Stimulated activated CD4-positive, alpha-beta T cell treated with anti-CD3 and anti-CD28 coated beads, Interleukin-15, amount 100 ng/mL, for 24 hours (primary cell): ENCODE measurements at places on chromosomes 11 and 22.

DNA sequence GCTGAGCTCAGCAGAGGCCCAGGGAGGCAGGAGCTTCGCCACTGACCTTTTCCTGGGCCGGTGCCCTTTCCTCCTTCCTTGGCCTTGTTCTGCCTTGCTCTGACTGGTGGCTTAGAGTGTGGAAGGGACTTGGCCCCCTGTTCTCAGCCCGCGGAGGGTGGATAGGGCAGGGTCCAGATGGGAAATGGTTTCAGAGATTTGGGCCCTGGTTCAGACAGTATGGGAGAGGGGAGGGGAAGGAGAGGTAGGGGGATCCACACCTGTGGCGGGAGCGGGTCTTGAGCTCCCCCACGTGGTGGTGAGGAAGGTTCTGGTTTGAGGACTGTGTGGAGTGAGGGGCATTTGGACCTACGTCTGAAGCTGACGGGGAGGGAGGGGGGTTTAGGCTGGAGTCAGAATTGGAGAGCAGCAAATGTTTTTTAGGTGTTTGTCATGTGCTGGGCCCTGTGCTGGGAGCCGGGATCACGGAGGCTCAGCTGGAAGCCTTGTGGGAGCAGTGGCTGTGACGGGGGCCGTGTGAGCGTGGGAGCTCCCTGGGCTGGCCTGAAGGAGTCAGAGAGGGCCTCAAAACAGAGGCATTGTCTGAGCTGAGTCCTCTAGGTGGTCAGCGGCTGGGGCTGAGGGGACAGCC is 27.2 kb downstream of the SHANK3 start:
- no peak for DNase-seq

DNA sequence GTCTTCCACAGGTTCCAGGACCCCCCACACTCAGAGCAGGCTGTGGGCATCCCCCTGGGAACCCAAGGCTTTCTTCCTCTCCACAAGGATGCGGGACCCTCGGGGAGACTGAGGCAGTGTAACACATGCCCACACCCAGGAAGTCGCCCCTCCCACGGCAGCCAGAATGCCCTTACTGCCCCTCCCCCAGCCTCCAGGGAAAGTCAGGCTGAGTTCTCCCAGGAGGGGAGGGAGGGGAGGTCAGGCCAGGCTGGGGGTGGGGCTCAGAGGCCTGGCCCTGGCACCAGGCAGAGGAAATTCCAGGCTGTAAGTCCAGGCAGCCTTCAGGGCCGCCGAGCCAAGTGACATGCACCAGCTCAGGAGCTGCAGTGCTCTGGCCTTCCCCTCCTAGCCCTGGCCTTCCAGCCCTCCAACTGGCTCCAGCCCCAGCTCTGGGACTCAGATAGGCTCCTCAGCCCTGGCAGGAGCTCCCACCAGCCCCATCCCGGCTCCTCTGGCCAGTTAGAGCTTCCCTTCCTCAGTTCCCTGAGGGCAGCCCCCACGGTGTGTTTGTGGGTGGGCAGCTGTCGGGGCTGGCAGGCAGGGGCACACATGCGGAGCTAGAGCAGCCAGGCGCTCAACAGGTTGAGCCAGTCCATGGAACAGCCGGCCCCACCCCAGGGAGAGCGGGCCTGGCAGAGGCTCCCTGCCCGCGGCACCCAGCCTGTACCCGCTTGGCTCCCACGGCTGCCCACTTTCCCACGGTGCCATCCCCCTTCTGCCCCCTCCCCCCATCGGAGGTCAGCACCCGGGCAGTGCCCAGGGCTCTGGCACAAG is 3.6 kb downstream of the BCL9L start:
- no peak for DNase-seq

- no peak for DNase-seq
These were observed 411.9 kb downstream of the SOX6 start for GRCh38 chr11:15944460-15944859.

- no peak for DNase-seq
These were observed 1477.8 kb downstream of the FAM181B start for GRCh38 chr11:81255895-81256294.

- DNase-seq, result peak; percentile 0
These were observed 36.1 kb downstream of the TPBGL start for GRCh38 chr11:75276686-75277085.
